Upper lobe of left lung (tissue), 6 donors: ENCODE measurements at places on chromosomes 5 and 9.

GRCh38 chr9:100294806-100295205 lies 57.9 kb downstream of the TEX10 start:
- DNase-seq = no peak

DNA sequence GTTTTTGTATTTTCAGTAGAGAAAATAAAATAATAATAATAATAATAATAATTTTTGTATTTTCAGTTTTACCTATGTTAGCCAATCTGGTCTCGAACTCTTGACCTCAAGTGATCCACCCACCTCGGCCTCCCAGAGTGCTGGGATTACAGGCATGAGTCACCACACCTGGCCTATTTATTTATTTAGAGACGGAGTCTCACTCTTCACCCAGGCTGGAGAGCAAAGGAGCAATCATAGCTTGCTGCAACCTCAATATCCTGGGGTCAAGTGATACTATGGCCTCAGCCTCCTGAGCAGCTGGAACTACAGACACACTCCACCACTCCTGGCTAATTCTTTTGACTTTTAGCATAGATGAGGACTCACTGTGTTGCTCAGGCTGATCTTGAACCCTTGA lies 167.5 kb downstream of the TLE1 start:
- DNase-seq = no peak

GRCh38 chr9:77183581-77183980 lies 6.2 kb downstream of the VPS13A start:
- no peak for DNase-seq

DNA sequence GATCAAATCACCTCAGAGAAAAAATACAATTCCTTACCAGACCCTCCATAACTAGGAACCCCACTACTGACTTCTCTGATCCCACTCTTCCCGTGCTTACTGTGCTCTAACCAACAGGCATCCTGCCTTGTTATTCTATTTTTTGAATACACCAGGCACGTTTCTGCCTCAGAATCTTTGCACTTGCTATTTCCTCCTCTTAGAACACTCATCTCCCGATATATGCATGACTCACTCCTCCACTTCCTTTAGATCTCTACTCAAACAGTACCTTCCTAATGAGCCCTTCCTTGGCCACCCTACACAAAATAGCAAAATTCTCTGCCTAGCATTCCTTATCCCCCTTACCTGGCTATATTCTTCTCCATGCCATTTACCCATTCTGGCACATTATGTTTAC lies 43.9 kb downstream of the MAPKAP1 start:
- DNase-seq = no peak

GRCh38 chr5:110413856-110414255 lies 312.6 kb downstream of the TMEM232 start:
- no peak for DNase-seq

DNA sequence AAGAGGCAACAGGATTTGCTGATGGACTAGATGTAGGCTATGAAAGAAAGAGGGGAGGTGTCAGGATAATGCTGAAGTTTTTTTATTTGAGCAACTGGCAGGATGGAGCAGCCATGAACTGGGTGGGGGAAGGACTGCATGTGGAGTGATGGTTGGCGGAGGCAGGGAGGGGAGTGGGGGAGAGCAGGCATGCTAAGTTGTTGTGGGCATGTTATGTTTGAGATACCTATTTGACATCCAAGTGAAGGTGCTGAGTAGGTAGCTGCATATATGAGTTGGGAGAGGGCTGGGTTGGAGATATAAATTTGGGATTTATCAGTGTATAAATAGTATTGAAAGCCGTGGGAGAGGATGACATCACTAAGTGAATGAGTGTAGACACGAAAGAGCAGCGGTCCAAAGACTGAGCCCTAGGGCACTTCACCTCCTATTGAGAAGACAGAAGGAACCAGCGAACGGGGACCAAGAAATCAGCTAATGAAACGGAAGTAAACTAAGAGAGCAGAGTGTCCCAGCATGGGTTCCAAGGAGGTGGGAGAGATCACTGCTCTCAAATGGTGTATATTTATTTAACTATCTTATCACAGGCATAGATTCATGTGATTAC lies 7.4 kb downstream of the BSPRY start:
- no peak for DNase-seq

DNA sequence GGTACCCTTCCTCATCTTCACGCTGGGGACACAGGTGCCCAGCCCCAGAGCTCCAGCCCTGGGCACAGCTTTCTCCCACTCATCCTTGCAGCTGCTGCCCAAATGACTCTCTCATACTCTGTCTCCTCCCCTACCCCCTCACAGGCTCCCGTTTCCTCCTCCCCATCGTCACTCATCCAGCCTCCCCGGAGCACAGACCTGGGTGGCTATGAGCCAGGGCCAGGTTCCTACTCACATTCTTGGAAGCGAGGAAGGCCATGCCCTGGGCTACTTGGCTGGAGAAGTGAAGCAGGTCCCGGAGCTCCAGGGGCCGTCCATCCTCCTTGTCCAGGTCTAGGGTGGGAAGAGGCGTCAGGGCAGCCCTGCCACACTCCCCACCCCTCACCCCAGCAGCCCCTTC lies 29.3 kb downstream of the CSF1R start:
- no peak for DNase-seq

DNA sequence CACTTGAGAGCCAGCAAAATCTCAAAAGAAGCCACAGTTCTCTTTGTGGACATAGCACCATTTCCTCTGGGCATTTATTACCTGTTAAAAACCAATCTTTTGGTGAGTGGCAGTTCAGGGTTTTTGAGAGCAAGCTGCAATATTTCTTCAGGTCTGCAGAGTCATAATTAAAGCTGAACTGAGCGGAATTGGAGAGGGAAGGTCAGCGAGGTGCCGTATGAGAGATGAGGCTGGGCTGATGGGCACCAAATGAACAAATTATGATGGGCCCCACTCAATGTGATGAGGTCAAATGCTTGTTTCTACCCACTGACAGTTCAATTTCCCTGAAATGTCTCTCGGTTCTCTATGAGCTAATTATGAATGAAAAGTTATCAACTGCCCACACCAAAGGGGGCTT lies 231.9 kb downstream of the AP3B1 start:
- DNase-seq = no peak

DNA sequence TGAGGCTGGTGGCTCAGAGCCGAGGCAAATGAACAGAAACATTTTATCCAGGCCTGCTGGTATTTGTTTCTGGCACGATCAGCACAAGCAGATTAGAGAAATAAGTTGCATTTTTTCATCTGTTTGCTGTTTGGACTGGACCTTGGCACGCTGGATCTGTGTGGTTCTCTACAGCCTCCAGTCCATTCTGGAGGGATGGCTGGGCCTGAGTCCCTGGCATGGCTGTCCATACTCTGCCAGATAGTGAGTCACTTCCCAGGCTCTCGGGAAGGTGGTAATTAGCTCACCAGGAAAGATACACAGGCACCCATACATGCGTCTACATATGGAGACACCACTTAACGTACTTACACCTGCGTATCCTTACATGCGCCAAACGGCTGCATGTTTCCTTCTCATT lies 78.6 kb downstream of the SPRY4 start:
- DNase-seq = no peak

DNA sequence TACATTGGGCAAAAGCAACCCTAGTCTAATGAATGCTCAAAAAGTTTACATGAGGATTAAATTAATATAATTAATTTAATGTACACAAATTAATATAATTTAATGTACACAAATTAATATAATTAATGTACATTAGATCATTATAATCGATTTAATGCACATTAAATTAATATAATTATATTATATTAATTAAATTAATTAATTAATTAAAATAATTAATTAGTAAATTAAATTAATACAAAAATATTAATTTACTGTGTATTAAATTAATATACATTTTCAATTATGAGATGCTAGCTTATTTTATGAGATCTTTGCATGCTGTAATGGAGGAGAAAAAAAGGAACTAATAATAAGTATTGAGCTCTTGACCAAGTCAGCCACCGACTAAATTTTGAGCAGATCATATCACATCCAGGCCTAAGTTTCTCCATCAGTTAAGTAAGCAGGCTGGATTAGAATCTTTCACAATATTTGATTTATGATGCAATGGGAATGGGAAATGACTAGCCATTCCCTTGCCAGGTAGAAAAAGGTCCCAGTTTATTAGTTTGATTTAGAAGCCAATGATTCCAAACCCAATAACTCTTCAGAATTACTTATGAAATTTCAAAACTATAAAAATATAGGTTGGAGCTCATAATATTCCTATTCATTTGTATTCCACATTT lies 533.4 kb upstream of the GRIA1 start:
- DNase-seq = no peak

DNA sequence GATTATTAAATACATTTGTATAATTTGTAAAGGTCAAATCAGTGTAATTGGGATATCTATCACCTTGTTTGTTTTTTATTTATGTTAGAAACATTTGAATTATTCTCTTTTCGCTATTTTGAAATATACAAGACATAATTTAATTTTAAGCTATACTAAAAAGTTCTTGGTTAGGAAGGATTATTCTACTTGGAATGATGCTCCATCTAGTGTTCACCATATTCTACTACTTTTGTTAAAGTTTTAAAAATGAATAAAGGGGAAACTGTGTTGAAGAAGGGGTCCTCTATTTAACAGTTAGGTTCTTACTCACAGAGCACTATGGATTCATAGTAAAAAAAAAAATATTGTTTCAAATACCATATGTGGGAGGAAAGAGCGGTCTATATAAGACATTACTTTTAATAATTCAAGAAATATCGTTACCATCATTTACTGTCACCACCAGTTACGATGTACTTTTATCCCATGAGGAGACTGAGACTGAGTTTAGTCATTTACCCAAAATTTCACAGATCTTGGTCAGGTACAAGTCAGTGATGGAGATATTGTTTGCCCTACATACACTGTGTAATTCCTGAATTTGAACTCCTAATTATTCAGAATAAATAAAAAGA lies 6.3 kb upstream of the STOM start:
- DNase-seq = no peak

GRCh38 chr9:97535771-97536170 lies 34.3 kb downstream of the TMOD1 start:
- DNase-seq = no peak

GRCh38 chr5:79871364-79872120 lies 119.5 kb downstream of the MTX3 start:
- DNase-seq = no peak

DNA sequence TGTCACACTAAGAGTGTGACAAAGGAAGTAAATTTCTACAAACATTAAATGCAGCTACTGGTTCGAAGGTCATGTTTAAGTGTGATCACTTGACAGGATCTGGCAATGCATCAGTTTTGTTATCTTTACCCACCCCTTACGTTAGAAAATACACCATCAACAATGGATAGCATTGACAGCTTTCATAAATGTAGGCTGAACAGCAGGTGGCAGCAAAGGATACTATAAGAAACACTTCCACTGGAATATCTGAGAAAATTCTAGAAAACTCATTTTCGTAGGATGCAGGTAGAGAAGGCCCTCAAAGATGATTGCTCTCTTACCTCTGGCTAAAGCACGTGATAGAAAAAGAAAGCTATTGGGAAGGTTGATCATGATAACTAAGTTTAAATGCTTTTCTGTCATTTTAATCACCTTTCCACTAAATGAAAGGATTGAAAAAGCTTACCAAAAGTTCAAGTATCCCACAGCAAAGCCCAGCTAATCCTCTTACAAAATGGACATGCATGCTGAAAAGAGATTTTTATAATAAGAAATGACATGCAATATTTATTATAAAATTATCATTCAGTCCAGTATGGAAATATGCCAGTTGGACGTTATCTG lies 292.5 kb downstream of the PARP8 start:
- no peak for DNase-seq

DNA sequence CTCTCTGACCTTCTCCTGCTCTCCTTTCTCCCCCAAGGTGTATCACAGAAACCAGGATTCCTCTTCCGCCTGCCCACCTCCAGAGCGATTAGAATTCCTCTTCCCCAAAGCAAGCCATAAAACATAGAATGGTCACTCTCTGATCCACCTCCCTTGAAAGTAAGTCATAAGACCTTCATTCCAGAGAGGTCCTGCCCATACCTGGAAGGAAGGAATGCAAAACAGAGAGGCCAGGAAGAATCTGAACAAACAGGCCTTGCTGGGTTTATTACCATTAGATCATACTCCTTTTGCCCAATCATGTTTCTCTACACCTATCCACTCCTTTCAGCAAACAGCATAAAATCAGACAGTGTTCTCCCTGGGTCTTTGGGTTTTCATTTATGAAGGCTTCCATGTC lies 21.0 kb downstream of the CDKL3 start:
- no peak for DNase-seq

- DNase-seq = no peak
These were observed 121.5 kb downstream of the JMY start for GRCh38 chr5:79357398-79357797.

DNA sequence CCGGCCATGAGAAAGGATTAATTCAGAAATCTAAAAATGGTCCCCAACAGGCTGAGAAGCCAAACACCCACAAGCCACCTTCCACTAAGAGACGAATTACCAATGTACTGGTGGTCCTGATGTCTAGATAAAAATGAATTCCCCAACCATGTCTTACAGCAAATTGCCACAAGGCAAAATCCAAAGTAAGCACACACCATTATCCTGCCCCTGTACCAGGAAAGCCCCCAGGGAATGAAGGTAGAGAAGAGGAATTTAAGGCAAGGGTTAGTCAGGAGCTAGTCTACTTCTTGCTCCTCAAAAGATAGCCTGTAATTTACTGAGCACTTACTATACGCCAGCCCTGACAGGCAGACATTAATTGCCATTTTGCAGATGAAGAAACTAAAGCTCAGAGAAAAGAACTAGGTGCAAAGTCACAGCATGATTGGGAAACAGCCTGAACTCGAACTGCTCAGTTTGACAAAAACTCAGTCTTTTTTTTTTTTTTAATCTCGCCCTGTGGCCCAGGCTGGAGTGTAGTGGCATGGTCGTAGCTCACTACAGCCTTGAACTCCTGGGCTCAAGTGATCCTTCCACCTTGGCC lies 64.3 kb downstream of the RAPGEF1 start:
- no peak for DNase-seq

- no peak for DNase-seq
These were observed 378.6 kb upstream of the KLF4 start for GRCh38 chr9:107868186-107868585.

GRCh38 chr5:126004636-126005035 lies 418.6 kb upstream of the GRAMD2B start:
- no peak for DNase-seq

DNA sequence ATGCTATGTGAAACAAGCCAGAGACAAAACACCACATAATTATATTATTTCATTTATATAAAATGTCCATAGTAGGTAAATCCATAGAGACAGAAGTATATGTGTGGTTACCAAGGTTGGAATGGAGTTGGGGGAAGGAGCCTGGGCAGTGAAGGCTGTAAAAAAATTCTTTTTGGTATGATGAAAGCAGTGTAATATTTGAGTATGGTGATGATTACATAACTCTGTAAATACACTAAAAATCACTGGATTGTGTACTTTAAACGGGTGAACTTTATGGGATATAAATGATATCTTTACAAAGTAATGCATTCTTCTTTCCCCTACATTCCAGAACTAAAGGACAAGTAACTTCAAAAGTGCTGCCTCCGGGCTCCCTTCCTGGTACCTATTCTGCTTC lies 155.8 kb downstream of the SH3GL2 start:
- DNase-seq = no peak

GRCh38 chr9:124353166-124353768 lies 62.0 kb downstream of the PSMB7 start:
- no peak for DNase-seq

GRCh38 chr5:124315741-124316415 lies 430.6 kb downstream of the ZNF608 start:
- DNase-seq = no peak
